ENCODE measurements at places on chromosomes 7 and 10.

DNA sequence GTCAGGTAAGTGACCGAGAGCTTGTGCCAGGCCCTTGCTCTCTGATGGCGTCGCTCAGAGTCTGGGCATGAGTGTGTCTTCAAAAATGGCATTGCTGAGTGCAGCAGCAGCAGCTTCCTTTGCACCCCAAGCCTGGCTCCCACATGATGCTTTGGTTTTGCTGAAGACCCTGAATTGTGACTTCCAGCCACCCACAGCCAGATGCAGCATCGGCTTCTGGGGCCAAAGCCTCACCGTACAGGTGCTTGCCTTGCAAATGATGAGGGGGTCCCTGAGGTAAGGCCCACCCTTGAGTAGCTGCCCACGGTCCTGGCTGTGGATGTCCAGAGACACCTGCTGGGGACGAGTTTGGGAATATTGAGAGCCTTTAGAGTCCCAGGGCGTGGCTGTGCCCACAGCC is 57.9 kb downstream of the JAKMIP3 start:
- DNase-seq: no peak

DNA sequence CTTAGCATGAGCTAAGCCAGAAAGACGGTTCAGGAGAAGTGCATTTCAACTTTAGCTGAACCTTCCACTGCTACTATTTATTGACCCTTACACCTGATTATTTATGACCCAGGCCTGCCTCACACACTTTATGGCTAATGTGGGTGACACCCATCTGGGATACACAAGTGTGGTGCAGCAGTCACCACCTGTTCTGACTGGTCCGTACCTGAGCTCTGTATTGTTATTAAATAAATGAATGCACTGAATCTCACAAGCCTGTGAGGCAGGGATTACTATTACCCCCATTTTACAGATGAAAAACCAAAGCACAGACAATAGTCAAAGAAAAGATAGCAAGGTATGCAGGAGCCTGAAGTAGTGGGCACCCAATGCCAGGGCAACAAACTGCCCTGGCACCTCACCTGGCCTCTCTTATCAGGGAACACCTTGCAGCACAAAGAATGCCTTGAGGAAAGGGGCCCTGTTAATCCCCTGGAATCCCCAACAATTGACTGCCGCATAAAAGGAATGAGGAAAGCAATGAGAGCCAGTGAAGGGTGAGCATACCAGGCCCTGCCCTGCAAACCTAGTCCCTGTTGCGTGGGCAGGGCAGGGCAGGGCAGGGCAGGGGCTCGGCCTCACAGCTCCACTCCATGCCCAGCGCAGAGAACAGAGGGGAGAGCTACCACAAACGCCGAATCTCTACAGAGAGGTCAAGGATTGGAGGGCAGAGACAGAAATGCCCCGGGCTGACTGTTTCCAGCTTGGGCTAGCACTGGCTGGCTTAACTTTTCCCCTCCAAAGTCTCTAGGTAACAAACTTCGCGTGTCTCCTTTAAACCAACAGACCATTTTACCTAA is 1.3 kb downstream of the ANXA11 start:
- DNase-seq: no peak

DNA sequence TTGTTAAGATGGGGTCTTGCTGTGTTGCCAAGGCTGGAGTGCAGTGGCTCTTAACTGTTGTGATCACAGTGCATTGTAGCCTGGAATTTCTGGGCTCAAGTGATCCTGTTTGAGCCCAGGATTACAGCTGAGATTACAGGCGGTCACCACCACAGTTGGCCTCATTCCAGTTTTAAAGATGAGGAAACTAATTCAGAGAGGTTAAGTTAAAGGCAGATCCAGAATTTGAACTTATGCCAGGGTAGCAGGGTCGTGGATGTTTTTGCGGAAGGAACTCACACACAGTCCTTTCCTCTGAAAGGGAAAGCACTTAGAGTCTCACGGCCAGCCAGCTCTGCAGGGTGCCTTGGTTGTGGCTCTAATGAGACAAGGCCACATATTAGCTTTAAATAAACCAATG is 84.7 kb downstream of the MMRN2 start:
- DNase-seq: no peak

- DNase-seq: no peak
Measured at GRCh38 chr7:56099653-56100052, 6.6 kb downstream of the CHCHD2 start.

DNA sequence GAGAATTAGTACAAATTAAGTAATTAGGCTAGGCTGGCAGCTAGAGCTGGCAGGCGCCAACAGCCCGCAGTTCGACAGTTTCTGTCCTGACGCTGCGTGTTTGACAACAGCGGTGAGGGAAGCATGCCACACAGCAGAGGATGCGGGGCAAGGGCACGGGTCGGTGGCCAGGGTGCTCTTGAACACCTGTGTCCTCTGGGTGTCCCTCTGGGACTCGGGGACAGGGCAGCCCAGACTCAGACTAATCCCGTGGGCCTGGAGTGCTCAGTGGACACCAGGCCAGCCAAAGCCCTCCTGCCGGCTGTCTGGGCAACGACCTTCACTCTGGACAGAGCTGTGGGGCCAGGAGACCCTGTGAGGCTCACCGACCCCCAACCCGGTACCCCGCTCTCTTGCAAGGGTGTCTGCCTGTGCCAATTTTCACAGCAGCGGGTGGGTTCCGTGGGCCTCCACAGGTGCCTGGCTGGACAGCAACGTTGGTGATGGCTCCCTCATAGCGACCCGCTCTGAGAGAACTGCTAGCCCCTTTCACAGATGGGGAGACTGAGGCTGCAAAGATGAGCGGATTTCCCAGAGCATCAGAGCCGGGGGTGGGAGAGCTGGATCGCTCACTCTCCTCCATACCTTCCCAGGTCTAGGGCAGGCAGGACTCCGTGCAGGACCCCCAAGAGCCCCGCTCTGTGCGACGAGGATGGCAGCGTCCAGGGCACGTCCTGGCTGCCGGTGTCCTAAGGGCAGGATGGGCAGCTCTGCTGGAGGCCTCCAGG is 48.5 kb downstream of the FOXL3 start:
- DNase-seq: no peak

Data from progenitor cell of endocrine pancreas (in vitro differentiated cells).